ENCODE measurements at places on chromosomes 16 and 17.

- DNase-seq: no peak
Observed at GRCh38 chr17:43644081-43644480, 17.6 kb downstream of the MEOX1 start.

GRCh38 chr16:49592546-49593423, 219.2 kb downstream of the C16orf78 start:
- DNase-seq: peak; percentile 11

GRCh38 chr17:65191811-65192740, 54.9 kb downstream of the RGS9 start:
- no peak for DNase-seq

GRCh38 chr17:38617967-38618760, 12.4 kb upstream of the SRCIN1 start:
- no peak for DNase-seq

DNA sequence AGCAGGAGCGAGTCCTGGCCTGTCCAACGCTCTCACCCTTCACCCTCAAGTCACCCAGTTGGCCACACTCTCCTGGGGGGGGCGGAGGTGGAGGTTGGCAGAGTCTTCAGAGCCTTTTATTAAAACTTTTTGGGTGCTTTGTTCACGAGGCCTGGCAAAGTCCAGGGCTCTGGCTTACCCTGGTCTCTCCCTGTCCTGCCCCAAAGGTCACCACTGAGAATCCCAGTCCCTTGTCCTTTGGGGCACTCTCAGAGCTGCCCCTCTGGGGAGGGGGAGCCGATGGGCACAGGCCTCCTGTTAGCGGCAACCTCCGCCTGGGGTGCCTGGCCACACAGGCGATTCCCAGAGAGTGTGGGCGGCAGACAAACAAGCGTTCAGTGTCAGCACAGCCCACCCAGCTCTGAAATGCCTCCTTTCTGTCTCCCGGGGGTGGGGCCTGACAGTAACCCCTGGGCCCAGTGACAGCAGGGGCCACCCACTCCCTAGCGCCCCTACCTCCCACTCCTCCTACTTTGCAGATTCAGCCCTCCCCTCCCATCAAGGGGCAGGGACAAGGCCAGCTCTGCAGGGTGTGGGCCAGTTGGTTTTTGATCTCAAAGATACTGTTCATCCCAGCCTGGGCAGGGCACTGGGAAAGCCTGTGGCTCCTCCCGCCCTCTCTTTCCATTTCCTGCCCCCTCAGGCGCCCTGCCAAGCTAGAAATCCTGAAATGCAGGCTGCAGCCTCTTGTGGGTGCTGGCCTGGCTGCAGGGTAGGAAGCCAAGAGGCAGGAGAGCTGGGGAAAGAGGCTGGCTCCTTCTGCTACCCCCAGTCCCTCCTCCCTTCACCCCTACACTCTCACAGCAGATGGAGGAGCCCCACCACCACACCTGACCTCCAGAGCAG, 36.6 kb upstream of the EMP2 start:
- no peak for DNase-seq

DNA sequence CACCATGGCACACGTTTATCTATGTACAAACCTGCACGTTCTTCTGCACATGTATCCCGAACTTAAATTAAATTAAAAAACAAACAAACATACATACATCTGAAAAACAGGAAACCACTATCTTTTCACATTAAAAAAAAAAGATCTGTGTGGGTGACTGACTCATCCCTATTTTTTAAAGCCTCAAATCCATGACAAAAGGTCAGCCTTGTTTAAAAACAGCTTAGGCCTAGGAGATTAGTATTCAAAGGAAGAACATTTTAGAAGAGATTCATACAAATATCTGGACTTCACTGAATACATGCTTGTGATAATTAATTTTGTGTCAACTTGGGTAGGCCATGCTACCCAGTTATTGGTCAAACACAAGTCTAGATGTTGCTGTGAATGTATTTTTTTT, 4.7 kb upstream of the PRKAR1A start:
- no peak for DNase-seq

DNA sequence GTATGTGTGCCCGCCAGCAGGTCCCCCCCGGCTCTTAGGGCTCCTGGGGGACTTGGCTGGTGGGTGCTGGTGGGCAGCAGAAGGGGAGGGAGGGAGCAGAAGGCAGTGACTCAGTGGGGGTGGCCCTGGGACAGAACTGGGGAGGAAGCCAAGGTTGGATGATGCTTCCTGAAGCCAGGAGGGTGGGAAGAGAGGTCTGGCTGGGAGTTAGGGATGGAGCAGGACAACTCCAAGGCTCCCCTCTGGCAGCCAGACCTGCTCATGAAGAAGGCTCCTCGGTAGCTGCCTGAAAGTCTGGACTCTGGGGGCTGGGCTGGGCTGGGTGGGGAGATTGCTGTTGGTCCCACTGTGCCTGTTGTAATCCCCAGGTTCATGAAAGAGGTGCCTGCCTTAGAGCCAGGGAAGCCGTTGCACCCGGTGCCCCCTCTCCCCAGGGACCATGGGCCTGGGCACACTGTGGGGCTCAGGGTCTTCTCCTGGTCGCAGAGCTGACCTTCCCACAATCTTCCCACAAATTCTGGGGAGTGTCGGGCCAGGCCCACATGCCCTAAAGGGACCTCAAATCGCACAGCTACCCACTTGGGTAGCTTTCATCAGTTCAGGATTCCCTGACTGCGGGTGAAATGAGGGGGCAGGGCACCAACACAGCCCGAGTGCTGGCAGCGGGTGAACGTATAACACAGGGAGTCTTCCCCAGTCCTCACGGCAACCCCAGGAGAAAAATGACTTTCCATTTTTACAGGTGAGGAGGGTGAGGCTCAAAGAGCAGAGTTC, 1.1 kb upstream of the PLEKHG4 start:
- DNase-seq: no peak

DNA sequence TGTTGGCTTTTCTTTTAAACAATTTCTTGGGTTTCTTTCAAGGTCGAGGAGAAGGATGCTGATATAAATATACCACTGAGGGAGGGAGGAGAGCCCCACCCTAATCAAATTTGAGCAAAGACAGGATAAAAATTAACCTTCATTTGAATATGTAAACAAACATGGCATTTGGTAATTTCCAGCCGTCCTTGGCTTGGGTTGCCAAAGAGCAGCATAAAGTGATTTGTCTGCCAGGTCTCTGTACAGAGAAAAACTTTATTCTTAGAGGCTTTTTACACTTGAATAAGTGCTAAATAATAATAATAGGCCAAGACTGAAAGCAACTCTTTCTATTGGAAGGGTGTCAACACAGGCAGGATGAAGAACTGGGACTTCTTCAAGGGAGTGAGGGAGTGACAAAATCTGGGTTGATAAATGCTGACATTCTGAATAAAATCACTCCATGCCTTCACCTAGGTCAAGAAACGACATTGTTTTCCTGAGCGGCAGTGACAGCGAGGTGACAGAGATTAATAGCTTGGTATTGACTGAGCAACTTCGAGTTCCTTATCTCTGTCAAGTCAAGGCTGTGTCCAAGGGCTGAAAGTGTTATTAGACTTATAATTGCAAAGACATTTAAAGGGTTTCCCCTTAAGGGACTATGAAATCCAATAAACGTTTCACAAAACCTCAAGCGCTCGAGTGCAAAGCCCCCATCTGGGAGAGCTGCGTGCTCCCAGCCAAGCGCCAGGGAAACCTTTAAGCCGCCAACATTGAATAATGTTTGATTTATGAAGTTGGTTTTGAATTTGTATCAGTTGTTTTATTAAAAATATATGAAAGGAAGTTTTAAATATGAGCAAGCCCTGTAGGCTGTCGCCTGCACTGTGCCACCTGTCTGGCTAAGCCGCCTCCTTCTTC, 269.5 kb upstream of the N4BP1 start:
- DNase-seq: no peak

DNA sequence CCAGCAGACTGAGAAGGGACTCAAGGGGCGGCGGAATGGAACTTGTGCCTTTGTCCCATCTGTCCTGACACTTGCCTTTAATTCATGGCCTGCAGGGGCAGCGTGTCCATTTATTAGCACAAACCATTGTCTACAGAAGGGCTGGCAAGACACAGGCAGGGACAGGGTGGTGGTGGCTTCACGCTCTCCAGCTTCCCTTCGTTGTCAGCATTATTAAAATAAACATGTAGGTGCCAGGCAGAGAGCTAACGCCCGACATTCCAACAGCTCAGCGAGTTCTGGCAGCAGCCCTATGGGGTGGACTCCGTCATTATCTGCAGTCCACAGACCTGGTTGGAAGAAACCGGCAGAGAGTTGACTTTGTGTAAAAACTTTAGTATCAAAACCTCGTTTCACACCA, 16.3 kb downstream of the DNAI2 start:
- no peak for DNase-seq

DNA sequence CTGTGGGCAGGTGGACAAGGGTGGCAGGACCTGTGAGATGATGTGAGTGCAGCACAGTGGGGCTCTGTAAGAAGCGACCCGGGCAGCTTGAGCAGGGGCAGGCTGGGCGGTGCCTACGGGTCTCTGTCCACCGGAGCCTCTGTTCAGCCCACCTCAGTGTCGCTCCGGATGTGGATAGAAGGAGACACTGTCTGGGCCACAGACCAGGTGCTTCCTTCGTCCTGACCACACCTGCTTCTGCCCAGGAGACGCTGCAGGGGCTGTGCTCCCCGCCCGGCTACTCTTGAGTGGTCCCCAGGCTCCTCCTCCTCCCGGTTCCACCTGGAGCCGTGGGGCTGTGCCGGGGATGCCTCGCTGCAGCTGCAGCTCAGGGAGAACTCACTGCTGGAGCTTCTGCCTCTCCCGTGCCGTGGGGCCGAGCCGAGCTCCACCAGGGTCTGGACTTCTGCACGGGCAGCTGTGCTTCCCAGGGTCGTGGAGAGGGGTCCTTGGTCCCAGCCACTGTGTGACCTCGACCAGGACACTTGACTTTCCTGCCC, 21.5 kb downstream of the METRNL start:
- DNase-seq: peak; percentile 63

DNA sequence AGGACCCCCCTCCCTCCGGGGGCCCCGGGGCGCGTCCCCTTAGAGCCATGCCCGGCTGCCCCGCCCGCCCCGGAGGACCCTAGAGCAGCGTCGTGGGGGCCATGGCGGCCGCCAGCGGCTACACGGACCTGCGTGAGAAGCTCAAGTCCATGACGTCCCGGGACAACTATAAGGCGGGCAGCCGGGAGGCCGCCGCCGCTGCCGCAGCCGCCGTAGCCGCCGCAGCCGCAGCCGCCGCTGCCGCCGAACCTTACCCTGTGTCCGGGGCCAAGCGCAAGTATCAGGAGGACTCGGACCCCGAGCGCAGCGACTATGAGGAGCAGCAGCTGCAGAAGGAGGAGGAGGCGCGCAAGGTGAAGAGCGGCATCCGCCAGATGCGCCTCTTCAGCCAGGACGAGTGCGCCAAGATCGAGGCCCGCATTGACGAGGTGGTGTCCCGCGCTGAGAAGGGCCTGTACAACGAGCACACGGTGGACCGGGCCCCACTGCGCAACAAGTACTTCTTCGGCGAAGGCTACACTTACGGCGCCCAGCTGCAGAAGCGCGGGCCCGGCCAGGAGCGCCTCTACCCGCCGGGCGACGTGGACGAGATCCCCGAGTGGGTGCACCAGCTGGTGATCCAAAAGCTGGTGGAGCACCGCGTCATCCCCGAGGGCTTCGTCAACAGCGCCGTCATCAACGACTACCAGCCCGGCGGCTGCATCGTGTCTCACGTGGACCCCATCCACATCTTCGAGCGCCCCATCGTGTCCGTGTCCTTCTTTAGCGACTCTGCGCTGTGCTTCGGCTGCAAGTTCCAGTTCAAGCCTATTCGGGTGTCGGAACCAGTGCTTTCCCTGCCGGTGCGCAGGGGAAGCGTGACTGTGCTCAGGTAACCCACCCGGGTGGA, 759 bp downstream of the ALKBH5 start:
- peak; percentile 69 for DNase-seq

DNA sequence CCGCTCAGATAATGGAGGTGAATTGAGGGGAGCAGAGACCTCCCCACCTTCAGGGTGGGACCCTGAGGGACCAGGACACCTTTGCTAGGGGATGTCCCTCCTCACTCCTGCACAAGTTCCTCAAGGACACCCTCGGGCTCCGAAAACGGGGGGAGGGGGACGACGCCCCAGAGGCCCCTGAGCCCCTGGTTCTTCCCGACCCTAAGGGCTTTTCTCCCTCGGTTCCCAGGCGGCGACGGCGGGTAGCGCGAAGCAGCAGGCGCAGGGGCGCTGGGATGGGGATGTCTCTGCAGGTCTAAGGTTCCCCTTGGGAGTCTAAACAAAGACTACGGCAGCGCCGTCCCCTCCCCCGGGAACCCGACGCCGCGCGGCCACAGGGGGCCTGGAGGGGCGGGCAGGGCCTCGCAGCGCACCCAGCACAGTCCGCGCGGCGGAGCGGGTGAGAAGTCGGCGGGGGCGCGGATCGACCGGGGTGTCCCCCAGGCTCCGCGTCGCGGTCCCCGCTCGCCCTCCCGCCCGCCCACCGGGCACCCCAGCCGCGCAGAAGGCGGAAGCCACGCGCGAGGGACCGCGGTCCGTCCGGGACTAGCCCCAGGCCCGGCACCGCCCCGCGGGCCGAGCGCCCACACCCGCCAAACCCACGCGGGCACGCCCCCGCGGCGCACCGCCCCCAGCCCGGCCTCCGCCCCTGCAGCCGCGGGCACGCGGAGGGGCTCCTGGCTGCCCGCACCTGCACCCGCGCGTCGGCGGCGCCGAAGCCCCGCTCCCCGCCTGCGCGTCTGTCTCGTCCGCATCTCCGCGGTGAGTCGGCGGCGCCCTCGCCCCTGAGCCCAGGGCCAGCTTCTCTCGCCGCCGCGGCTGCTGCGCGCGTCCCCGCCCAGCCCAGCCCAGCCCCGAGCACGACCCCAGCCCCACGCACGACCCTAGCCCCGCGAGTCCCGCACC, 36.7 kb upstream of the NDRG4 start:
- DNase-seq: peak; percentile 21

DNA sequence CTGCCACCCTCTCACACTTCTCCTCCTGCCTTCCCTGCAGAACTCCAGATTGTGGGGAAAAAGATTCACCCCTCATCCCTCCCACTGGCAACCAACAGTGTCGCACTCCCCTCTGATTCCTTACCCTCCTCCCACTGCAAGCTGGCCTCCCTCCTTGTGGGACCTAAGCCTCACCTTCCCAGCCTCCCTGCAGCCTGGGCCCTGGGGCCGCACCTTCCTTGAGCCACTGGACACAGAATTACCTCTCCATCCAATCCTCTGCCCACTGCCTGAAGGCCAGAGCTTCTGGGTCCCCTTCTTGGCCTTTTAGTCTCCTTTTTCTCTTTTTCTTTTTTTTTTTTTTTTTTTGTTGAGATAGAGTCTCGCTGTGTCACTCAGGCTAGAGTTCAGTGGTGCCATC, 33.9 kb downstream of the NGFR start:
- no peak for DNase-seq

DNA sequence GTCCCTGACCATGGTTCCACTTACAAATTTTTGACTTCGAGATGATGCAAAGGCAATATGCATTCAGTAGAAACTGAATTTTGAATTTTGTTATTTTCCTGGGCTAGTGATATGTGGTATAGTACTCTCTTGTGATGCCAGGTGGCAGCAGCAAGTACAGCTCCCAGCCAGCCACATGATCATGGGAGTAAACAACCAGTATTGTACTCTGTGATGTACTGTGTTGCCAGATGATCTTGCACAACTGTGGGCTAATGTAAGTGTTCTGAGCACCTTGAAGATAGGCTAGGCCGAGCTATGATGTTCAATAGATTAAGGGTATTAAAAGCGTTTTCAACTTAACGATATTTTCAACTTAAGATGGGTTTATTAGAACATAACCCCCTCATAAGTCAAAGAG, 250.8 kb downstream of the STX8 start:
- DNase-seq: no peak

Measured in naive B cell (primary cell).